Fibroblast of gingiva (primary cell): ENCODE measurements at places on chromosomes 5 and 9.

- DNase-seq, result peak; percentile 90
These were observed 175.3 kb upstream of the KLF9 start for GRCh38 chr9:70589571-70590314.

DNA sequence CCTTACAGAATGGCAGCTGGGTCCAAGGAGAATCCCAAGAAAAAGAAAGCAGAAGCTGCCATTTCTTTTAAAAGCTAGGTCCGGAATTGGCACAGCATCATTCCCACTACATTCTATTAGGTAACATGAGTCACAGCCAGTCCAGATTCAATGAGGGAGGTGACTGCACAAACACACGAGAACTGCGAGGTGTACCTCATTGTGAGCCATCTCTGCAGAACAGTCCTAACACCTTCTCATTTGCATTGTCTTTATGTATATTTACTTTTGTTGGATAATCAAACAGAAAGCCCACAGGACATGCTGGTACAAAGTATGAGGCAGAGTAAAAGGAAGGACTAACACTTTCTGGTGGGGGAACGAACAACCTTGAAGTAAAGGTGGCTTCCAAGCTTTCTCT, 14.6 kb upstream of the HABP4 start:
- no peak for DNase-seq

DNA sequence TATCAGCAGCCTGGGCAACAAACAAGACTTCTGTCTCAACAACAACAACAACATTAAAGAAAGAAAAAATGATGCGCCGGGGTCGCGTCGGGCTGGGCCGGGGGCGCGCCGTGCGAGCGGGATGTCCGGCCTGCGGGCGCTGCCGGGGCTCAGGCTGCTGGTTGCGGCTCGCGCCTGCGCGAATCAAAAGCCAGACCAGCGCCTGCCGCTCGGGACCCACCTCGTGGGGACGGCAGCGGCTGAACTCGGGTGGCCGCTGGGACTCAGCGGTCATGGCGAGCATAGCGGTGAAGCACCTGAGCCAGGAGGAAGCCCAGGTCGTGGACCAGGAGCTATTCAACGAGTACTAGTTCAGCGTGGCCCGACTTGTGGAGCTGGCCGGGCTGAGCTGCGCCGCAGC, 11.9 kb upstream of the NHP2 start:
- DNase-seq, result no peak

- DNase-seq, result no peak
These were observed 388.3 kb downstream of the NR2F1-AS1 start for GRCh38 chr5:93192683-93193082.

GRCh38 chr5:169100735-169101075, 200.2 kb downstream of the SLIT3 start:
- peak; percentile 30 for DNase-seq

DNA sequence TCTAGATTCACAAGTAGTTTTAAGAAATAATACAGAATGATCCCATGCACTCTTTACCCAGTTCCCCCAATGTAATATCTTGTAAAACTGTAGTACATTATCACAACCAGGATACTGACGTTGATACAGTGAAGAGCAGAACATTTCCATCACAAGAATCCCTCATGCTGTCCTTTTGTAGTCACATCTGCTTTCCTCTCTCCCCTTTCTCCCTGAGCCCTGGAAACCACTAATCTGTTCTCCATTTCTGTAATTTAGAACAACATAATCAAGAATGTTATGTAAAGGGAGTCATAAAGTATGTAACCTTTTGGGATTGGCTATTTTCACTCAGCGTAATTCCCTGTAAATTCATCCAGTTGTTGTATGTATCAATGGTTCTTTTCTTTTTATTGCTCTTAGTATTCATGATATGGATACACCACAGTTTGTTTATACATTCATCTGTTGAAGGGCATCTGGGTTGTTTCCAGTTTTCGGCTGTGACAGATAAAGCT, 61.1 kb downstream of the ERCC6L2 start:
- no peak for DNase-seq

DNA sequence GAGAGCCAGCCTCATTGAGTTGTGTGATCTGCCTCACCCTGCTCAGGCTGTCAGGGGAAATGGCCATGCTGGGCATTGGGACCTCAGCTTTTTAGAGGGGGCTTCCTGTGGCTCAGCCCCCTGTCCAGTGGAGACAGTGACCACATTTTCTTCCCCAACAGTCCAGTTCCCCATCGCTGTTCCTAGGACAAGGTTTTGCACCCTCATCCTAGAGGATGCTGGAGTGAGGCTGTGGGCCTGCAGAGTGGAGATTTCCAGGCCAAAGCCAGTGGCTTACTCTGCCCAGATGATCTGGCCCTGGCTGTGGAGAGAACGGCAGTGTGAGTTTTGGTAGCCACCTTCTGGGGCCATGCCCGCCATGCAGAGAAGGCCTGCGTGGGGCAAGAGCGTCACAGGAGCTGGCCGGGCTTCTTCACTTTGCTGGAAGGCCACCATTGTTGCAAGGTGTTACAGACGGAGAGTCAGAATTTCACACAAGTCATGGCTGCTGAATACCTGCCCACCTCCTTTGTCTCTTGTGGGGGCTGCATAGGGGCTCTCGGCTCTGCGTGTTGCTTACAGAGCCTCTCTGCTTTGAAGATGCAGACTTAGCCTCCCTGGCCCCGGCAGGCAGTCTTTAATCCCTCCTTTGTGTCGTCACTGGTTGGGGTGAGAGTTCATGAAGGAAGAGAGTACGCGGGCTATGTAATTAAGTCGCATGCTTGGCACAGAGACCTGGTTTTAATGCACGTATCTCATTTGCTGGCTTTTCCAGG, 35.2 kb upstream of the PITX1 start:
- no peak for DNase-seq
